ENCODE measurements at places on chromosomes 2 and 18.
A peak's percentile ranks its signal among the peaks of the same experiment; 100 is the strongest.

DNA sequence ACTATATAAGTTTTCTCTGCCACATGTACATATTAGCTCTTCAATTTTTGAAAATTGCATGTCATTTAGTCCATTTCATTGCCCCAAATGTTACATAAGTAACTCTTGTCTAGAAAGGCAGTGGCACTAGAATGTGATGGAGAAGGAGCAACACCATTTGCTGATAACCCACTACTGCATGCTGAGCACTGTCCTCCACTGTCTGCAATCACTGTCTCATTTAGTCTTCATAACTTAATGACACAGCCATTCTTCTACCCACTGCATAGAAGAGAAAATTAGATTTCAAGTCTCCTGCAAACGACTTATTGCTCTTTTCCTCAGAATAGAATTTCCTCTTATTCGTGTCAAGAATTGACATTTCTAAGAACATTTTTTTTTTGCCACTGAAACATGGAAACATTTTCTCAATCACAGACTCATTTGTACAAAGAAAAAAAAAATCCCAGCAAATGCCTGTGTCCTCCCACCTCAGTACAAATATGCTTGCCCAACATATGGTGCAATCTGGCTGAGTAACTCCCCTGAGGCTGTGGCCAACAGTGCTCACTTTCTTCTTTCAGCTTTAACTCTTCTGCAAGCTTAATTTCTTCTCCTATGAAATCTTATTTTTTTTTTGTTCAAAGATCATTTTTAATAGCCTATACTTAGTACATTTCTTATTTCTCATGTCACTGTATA lies 768.6 kb upstream of the HS6ST1 start:
- DNase-seq, result no peak

- DNase-seq, result no peak
Observed at GRCh38 chr2:96120091-96120720, 3.8 kb upstream of the ADRA2B start.

DNA sequence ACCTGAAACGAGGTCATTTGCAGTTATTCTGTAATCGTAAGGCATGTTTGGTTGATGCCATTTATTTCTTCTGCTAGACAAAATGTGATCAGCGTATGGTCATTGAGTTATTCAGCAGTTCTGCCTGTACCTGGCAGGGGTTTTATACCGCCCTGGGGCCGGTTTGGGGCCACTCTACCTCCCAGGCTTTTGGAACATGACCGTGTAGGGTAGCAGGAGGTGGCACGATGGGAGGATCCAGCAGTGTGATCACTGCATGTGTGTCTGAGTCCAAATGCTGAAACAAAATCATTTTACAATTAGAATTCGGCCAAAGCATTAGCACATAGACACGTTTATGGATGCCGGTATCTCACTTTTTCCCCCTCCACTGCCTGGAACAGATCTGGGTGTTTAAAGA lies 26.7 kb downstream of the LPIN1 start:
- no peak for DNase-seq

DNA sequence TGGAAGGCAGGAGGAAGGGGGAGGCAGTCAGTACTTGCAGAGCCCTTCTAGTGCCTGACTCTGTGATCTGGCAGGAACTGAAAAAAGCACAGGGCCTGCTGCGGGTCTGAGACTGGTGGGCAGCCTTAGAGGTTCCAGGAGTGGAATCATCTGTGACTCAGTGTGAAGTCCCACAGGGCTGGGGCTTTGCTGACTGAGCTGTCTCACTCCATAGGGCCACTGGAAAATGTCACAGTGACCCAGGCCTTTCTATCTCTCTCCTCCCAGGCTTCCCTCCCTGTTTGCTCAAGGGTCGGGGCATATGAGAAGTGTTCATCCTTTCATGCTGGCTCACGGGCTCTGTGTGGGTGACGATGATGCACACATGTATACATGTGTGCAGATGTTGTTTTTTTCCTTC lies 47.1 kb upstream of the ZFP36L2 start:
- no peak for DNase-seq

DNA sequence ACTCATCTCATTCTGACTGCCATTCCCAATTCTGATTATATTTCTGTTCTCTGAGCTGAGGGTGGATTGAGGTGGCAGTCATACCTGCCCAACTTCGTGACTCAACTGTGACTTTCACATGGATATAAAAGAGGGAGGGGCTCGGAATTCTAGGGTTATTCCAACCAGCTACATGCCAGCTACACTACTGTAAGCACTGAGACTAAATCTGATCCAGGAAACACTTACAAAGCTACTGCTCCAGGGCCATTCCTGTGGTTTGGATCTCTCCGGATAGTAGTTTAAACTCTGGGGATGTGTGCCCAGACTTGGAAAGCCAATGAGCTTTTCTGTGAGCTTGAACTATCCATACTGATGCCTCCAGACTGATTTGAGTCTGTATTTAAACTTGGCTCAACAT lies 7.9 kb downstream of the MAP2 start:
- DNase-seq, result peak; percentile 46

DNA sequence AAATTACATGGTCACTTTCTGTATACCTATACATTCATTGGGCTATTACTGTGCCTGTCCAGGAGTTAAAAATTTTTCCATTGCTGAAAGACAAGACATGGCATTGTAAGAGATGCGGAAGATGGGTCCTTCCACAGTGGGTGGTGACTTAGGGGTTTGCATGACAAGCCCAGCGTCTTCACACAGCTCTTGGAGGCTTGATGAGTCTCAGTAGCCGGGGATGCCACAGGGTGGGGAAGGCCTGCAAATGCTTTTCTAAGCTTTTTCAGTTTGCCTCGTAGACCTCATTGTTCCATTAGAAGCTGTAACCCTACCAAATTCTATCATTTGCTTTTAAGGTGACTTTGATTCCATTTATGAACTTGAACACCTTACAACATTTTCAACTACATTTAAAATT lies 18.1 kb upstream of the MAPRE3 start:
- DNase-seq, result no peak

DNA sequence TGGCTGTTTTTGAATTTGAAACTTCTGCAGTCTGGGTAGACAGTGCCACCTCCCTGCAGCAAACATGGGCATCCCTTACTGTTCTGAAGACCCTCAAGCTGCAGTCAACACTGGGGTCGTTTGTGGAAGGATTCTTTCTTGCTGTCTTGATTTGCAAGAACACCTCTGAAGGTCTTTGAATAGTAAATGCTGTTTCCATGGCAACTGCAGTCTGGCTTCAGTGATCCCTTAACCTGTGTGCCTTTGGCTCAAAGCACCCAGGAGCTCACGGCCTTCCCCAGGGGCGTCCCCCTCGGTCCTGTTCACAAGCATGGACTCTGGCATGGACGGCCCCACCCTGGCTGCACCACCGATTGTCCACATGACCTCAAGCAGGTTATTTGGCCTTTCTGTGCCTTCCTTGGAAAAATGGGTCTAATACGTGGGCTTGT lies 38.3 kb downstream of the LRRFIP1 start:
- DNase-seq, result no peak

- no peak for DNase-seq
Observed at GRCh38 chr2:216549926-216550690, 51.5 kb downstream of the RPL37A start.

DNA sequence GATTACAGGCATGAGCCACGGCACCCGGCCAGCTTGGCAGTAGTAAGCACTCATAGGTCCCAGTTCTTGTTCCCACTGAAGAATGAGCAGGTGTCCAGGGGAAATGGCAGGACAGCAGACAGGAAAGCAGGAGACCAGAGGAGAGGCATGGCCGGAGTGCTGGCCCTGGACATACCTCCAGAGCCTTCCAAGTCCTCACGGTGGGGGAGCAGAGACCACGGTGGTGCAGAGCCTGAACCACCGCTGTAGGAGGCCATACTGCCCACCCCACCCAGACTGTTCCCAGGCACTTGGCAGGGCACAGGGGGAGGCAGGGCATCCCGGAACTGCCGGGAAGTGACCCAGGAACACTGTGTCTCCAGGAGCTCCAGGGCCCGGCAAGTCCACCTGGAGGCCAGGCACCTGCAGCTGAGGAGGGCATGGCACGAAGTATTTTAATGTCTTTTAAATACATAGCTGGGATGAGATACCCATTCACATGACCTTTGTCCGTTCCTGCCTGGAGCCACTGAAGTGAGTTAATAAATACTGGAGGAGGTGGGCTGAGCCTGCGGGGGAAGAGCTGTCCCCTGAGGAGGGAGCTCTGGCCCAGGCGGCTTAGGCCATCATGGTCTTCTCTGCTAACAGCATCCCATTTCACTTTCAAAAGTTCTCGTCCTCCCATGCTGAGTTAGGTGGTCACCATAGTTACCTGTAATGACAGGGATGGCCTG lies 49.7 kb upstream of the TFCP2L1 start:
- DNase-seq, result no peak

- DNase-seq, result no peak
Observed at GRCh38 chr2:20224716-20225293, at the start of gene SDC1. SDC1 (minus strand) TSS chr2:20225130; CDS start chr2:20224867, 263 bp downstream.

DNA sequence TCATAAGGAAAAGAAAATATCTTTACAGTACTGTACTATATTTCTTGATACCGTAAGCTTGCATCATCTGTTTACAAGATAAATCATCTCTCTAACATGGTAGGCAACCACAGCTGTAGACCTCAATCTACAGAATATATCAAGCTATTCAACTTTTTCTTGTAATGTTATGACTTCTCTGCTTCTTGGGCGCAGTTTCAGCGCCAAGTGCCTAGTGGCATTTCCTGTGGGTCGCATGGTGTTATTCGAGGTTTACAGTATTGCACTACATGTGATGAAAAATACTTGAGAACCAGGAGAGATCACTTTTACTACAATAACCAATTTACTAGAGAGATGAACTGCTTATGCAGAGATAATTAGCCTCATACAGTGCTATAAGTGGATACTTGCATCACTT lies 34.0 kb upstream of the SESTD1 start:
- no peak for DNase-seq

DNA sequence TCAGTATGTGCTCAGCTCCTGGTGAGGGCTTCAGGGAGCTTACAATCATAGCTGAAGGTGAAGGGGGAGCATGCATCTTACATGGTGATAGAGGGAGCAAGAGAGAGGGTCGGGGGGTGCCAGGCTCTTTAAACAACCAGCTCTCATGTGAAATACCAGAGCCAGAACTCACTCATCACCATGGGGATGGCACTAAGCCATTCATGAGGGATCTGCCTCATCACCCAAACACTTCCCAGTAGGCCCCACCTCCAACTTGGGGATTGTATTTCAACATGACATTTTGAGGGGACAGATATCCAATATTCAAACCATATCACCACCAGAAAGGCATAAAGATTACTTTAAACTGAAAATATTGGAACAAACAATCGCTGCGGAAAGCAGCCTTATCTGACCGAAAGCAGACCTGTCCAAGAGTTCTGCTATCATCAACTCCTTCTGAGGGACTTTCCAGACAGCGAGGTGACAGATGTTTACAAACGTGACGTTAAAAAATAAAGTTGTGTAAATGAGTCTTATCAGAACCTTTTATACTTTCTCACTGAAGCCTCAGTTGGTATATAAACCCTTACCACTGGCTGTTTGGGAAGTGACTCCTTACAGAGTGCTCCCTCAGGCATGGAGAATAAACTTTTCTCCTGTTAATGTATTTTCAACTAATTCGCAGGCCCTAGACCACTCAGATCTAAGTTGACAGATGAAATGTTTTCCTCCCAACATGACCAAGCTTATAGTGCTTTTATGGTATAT lies 35.5 kb upstream of the PTH2R start:
- DNase-seq, result no peak

- peak; percentile 78 for DNase-seq
Observed at GRCh38 chr2:40281021-40281940, 170.6 kb downstream of the SLC8A1 start.

DNA sequence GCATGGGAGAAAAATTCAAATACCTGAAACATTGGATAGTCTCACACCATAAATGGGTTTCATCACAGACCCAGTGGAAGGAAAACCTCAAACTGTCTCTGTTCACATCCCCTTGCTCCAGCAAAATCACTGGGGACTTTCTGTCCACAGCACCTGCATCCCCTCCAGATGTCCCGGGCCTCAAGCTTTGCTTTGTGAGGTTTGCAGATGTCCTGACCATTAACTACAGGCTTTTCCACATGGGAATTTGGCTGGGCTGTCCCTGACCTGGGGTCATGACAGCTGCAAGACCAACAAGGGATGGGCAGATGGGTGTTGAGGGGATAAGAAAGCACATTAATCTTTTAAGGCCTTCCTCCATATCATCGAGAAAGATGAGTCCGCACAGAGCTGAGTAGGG lies 427.9 kb downstream of the TXNL1 start:
- no peak for DNase-seq

All from GM04504 (cell line).